ENCODE measurements at places on chromosomes 5 and 9. TPM values are rescaled to one million over a fixed set of nuclear protein-coding genes. Genes with fewer than 3 reads are reported as not detected.
A peak's percentile ranks its signal among the peaks of the same experiment; 100 is the strongest.

The BTNL3 gene
- total RNA-seq = not detected

The FAM200C gene
- total RNA-seq = 6.3 TPM

The PCDHA9 gene
- not detected for total RNA-seq

GRCh38 chr9:20084125-20084524 lies 295.3 kb upstream of the SLC24A2 start:
- DNase-seq = no peak

GRCh38 chr5:144318460-144318859 lies 147.8 kb downstream of the KCTD16 start:
- DNase-seq = no peak

DNA sequence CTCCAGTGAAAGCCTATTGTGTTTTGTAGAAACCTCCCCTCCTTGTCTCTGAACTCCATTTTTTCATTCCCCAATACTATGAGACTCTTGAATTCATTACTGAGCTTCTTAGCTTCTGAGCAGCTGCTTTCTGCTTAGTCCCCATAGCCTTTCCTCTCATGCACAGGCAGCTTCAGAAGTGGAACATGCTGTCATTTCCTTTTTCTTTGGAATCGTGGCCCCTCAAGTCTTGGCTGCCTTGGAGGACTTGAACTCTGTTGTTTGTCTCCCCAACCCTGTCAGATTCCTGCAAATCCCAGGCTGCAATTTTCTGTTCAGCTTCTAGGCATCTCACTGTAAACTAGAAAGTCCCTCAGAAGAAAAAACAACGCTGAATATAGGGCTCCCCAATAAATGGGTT lies 268.5 kb downstream of the ARRDC3 start:
- no peak for DNase-seq

DNA sequence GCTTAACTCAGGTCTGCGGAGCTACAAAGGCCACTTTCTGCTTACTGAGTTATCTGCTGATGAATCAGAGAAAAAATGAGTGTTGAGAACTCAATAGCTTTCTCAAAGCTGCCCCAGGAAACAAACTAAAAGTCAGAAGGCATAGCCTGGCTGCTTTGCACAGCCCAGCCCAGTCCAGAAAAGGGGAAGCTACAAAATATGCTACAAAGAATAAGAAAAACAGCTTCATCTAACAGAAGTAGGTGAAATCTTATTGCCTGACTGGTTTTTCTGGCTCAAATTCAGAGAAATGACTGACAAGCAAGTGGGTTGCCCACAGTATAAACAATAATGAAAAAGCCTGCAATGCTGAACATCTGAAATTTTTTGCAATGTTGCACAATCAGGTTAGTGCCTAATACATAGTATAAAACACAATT lies 156.2 kb downstream of the PPP2R2B start:
- no peak for DNase-seq

DNA sequence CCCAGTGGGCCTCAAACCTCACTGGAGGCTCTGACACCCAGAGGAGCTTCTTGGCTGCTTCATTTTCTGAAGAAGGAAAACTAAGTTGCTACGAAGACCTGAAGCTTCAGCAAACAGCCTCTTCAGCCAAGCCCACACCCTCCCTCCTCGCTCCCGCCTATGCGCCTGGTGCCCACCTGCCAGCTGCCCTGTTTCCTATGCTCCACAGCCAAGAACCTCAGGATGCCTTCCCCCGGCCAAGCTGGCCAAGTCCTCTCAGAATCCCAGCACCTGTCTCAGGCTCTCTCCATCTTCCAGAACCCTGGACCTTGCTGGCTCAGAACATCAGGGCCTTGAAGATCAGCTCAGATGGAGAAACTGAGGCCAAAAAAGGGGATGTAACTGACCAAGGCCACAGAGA lies 60.4 kb downstream of the STK10 start:
- no peak for DNase-seq

- no peak for DNase-seq
Observed at GRCh38 chr5:77389746-77390145, 102.4 kb downstream of the WDR41 start.

DNA sequence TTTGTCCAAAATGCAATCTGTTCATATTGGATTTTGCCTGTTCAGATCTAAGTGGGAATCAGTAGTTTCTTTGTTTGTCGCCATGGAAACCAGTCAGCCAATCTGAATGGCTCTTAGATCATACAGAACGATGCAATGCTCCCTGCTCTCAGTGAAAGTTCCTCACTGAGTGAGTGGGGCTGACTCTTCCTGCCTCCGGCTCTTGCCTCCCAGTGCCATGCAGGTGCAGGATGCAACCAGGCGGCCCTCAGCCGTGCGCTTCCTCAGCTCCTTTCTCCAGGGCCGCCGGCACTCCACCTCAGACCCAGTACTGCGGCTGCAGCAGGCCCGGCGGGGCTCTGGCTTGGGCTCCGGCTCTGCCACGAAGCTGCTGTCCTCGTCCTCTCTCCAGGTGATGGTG lies at the start of gene PTPDC1:
Gene PTPDC1 (plus strand): TSS at position 151 of the 400 bp plus-strand sequence. CDS start 67 bp downstream, at position 218.
- DNase-seq = peak; percentile 15

DNA sequence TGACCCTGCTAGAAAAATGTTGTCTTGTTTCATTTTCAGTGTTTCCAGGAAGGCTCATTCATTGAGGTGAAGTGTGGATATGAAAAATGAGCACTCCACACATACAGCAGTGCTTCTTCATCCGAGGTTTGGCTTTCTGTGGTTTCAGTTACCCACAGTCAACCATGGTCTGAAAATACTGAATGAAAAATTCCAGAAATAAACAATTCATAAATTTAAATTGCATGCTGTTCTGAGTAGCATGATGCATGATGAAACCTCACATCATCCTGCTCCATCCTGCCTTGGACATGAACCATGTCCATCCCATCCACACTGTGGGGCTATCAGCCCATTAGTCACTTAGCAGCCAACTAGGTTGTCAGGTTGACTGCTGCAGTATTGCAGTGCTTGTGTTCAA lies 10.4 kb upstream of the SLC45A2 start:
- peak; percentile 30 for DNase-seq

DNA sequence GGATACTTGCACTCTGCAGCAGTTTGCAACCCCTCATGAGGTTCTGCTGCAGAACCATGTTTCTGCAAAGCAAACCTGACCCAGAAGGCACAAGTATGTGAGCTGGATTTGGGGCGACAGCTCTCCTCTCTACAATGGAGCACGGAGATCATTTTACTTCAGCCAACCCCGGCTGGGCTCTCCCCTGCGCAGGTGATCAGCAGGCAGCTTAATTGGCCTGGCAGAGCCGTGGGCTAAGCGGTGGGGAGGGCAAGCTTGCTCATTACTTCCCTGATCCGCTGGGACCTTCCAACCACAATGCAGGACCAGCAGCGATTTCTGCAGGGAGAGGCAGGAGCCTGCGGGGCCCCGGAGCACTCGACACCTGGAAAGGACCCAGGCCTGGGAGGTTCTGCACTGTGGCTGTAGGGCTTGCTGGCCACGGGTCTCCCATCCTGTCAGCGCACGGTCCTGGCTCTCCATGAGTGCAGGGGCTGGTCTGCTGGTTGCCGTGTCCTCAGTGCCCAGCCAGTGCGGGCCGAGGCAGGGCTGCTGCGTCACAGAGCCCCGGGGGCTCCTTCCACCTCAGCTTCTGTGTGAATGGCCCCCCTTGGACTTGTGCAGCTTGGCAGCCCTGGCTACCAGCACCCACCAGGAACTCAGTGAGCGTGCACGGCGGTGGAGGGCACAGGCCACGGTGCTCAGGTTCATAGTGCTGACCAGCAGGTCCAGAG lies 51.8 kb upstream of the RAPGEF1 start:
- DNase-seq = no peak
